ENCODE measurements at places on chromosomes 2 and 18.

- DNase-seq: peak; percentile 65
Measured at GRCh38 chr2:64325477-64325851, 128.5 kb upstream of the LGALSL start.

GRCh38 chr2:152343426-152343825 lies 8.5 kb downstream of the FMNL2 start:
- DNase-seq: no peak

DNA sequence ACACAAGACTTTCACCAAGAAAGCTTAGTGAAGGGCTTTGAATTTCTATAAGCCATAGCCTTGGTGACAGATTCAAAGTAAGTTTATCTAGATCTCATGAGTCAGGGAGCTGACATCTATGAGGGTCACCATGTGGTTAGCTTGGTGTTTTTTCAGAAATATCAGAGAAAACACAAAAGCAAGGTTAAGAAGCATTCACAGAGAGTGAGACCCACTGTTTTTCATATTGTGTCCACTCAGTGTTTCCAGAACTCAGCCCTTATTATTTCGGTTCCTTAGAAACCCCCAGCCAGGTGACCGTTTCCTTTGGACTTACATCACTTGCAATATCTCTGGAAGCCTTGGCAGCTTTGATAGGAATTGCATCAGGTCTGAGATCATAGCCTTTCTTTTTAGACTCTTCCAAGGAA lies 76.6 kb downstream of the NEB start:
- no peak for DNase-seq

DNA sequence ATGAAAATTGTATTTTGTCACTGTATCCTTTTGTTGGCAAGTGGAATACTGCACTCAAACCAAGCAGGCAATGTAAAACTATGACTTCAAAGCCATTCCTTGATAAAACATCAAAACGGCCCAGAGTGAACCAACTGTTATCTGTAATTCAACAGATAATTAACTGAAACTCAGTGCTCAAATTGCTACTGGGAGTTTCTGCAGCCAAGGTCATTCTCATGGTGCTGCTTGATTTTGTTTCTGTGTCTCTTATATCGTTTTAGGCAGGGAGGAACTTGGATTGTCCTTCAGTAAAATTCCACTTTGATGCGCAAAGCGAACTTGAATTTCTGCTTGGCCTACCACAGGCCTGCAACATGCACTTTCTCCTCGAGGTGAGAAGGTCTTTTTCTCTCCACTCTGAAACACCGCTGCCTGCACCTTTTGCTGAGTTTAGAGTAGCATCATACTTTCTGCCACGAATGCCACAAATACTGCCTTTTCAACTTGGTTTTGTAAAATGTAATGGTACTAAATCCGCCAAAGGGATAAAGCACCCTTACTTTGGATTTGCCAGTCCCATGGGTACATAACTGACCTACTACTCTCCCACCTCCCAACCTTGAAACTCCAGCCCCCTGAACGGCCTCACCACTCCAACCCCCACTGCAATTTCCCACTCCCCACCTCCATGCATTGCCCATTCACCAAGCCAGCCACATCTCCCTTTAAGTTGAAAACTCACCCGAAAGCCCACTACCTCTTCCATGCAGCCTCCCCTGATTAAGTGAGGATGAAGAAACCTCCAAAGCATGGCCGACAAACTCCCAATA lies 204.7 kb downstream of the TGIF1 start:
- DNase-seq: no peak

DNA sequence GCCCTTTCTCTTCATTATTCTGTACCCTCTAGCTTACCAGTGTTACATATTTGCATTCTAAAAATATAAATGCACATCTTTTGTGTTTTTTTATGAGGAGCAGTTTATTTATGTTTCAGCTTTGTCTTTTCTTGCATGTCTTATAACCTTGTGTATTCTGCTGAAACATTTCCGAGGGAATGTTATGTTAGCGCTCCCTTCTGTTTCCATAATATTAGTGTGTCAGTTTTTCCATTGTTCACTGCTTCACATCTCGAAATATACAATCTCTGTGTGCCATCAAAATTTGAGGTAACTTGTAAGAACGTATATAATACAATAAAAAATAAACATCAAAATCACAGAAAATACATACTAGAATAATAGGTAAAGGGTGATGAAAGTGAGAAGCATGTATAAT lies 153.3 kb downstream of the PKP4 start:
- DNase-seq: no peak
